Small intestine (tissue), 16 donors: ENCODE measurements at places on chromosomes 7 and 10. TPM values are rescaled to one million over a fixed set of nuclear protein-coding genes. Genes with fewer than 3 reads are reported as not detected.

The PCLO gene
- polyA plus RNA-seq: 2.9 TPM

The DYDC1 gene
- polyA plus RNA-seq: not detected

The CACUL1 gene
- polyA plus RNA-seq: 5.8 TPM

The FGL2 gene
- polyA plus RNA-seq: 38.0 TPM

The SORCS1 gene
- 1.4 TPM for polyA plus RNA-seq

The ZFYVE27 gene
- 21.6 TPM for polyA plus RNA-seq

The RADIL gene
- polyA plus RNA-seq: 1.6 TPM

The CYP2C9 gene
- polyA plus RNA-seq: 424 TPM

The PDZD7 gene
- 3.1 TPM for polyA plus RNA-seq

The PAX4 gene
- 0.31 TPM for polyA plus RNA-seq

The SPAM1 gene
- 0.04 TPM for polyA plus RNA-seq

The GPER1 gene
- 0.54 TPM for polyA plus RNA-seq

The ZNRF2 gene
- polyA plus RNA-seq: 19.9 TPM

The FAM20C gene
- 35.1 TPM for polyA plus RNA-seq

The OR2A12 gene
- not detected for polyA plus RNA-seq

The ZNF680 gene
- polyA plus RNA-seq: 1.4 TPM

The SAMD9L gene
- polyA plus RNA-seq: 5.3 TPM

The TEX47 gene
- not detected for polyA plus RNA-seq

The DMBT1 gene
- polyA plus RNA-seq: 12.2 TPM

The CFAP43 gene
- polyA plus RNA-seq: 0.21 TPM

The FXYD4 gene
- polyA plus RNA-seq: not detected

The HTR5A gene
- polyA plus RNA-seq: not detected

The ZNF467 gene
- polyA plus RNA-seq: 4.5 TPM

The AGMO gene
- polyA plus RNA-seq: 23.0 TPM

The VGF gene
- polyA plus RNA-seq: 0.49 TPM

The ZNF273 gene
- polyA plus RNA-seq: 3.4 TPM

The NKX1-2 gene
- polyA plus RNA-seq: not detected

The MAT1A gene
- 0.18 TPM for polyA plus RNA-seq

The SHTN1 gene
- 47.9 TPM for polyA plus RNA-seq

The PIP gene
- polyA plus RNA-seq: not detected

The CNNM1 gene
- not detected for polyA plus RNA-seq

The FKBP9 gene
- 69.6 TPM for polyA plus RNA-seq

The ZNF679 gene
- not detected for polyA plus RNA-seq

The ADRB1 gene
- 1.0 TPM for polyA plus RNA-seq

The GJD4 gene
- not detected for polyA plus RNA-seq

The ELMO1 gene
- 9.3 TPM for polyA plus RNA-seq

The ATXN7L1 gene
- 30.3 TPM for polyA plus RNA-seq

The CYP3A5 gene
- 63.7 TPM for polyA plus RNA-seq

The ASAH2 gene
- polyA plus RNA-seq: 3.8 TPM

The OPALIN gene
- not detected for polyA plus RNA-seq

The NUTM2E gene
- polyA plus RNA-seq: 0.09 TPM

The CALU gene
- polyA plus RNA-seq: 38.3 TPM

The SLC39A12 gene
- polyA plus RNA-seq: 0.01 TPM

The AIFM2 gene
- 15.7 TPM for polyA plus RNA-seq

The STAG3 gene
- 0.81 TPM for polyA plus RNA-seq

The ANTXRL gene
- not detected for polyA plus RNA-seq

The SPDYE8 gene
- not detected for polyA plus RNA-seq

The SEPTIN7 gene
- 104 TPM for polyA plus RNA-seq

The CTTNBP2 gene
- polyA plus RNA-seq: 2.5 TPM

The MSS51 gene
- 0.91 TPM for polyA plus RNA-seq

The ZNF804B gene
- 0.12 TPM for polyA plus RNA-seq

The LRIT2 gene
- polyA plus RNA-seq: not detected

The BICC1 gene
- polyA plus RNA-seq: 4.7 TPM

The SEMA3E gene
- 0.10 TPM for polyA plus RNA-seq

The RAPGEF5 gene
- polyA plus RNA-seq: 8.7 TPM

The ZPBP gene
- polyA plus RNA-seq: not detected

The XPNPEP1 gene
- 138 TPM for polyA plus RNA-seq

The ACSM6 gene
- polyA plus RNA-seq: not detected
